NCI-H69 (cell line): ENCODE measurements at places on chromosomes 5 and 9.

- DNase-seq: no peak
Observed at GRCh38 chr5:2333291-2333690, 418.2 kb downstream of the IRX2 start.

DNA sequence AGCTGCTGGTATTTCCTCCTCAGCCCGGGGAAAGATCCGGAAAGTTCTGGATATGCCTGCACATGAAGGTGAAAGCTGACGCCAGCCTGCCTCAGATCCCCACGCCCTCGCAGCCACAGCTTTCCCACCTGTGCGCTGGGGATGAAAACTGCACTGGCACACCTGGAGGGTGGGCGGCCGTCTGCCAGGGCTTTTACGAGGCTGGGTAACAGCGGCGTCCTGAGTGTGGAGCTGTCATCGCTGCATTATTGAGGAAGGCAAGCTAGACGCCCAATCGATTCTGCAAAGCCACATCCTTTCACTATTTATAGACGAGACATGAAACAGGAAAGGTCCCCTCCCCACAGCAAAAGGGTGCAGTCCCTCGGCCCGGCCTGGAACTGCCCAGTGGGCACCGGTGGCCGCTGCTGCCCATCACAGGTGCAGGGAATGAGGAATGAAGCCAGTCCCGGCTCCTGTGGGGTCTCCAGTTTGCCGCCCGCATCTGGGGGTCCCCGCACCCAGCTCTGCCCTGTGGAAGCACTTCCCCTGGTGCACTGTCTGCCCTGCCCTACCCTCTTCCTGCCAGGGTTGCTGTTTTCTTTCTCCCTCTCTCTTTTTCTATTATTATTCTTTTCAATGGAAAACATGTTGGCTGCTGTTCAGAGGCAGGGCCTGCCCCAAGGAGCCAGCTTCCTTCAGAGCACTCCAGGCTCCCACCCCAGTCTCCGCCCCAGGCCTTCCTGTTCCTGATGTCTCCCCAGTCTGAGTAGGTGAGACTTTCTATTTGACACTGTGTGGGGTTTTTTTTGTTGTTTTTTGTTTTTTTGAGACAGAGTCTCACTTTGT lies 7.0 kb downstream of the NOTCH1 start:
- no peak for DNase-seq

GRCh38 chr5:94025788-94026473 lies 284.5 kb upstream of the POU5F2 start:
- peak; percentile 68 for DNase-seq

- DNase-seq: no peak
Observed at GRCh38 chr9:9186086-9186485, 1386.5 kb upstream of the DMAC1 start.

DNA sequence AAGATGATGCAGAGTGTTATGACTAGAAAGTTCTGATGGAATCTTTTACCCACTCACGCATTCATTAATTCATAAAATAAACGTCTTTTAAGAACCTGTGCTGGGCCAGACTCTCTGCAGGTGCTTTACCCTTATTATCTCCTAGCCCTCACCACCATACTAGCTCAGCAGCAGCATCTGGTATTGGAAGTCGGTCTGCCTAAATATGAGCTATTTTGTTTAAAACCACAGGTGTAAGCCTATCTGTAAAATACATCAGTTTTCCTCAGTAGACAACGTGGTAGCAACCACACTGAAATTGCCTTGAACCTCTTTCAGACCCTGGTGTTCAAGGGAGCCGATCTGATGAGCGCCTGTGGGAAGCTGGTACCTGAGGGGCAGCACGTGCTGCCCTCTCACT lies 69.4 kb downstream of the PPIC start:
- DNase-seq: no peak

GRCh38 chr9:90906316-90907055 lies 104.9 kb downstream of the SYK start:
- DNase-seq: peak; percentile 16

DNA sequence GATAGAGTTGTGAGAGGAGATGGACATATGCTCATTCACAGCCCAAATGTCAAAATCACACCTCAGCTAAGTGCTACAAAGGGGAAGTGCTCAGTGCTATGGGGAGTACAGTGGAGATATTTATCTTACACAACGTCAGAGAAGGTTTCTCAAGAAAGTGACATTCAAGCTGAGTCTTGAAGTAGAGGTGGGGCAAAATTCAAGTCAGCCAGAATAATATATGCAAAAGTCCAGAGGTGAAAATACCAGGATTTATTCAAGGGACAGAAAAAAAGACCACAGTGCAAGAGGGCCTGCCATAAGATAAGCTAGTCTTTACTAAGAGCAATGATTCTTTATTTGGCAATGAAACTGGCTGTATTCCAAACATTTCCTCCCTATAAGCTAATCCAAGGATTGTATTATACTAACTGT lies 327.8 kb upstream of the PIK3R1 start:
- DNase-seq: no peak

DNA sequence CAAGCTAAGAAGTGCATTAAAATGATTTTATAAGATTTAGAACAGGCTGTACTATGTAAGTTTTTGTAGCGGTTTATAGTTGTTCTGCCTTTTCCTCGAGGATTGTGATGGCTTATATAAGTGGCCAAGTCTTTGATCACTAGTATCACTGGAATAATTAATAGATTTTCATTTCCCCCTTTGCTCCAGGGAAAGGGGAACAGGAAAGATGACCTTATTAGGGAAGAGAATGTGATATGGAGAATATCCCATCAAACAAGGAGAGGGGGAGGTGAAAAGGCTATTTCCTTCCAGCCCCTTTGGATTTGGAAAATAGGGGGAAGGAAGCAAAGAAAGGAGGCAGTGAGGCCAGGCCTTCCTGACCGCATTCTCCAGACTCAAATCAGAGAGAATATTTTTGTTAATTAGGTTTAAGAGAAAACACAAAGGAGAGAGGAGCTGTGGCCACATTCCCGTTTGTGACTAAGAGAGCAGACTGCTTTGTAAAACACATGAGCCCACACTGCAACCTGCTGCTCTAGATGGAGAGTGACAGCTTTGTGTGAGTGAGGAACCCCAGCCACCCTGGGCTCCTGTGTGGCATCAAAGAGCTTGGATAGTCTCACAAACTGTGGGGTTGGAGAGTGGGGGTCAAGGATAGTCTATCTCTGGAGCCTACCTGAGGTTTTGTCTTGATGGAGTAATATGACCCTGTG lies 359.5 kb downstream of the DTWD2 start:
- DNase-seq: peak; percentile 19

GRCh38 chr5:149760854-149761187 lies 30.7 kb downstream of the PPARGC1B start:
- DNase-seq: peak; percentile 88

GRCh38 chr5:134127376-134127861 lies 12.9 kb downstream of the TCF7 start:
- no peak for DNase-seq

GRCh38 chr9:114994768-114995167 lies 64.4 kb upstream of the TNFSF8 start:
- no peak for DNase-seq

DNA sequence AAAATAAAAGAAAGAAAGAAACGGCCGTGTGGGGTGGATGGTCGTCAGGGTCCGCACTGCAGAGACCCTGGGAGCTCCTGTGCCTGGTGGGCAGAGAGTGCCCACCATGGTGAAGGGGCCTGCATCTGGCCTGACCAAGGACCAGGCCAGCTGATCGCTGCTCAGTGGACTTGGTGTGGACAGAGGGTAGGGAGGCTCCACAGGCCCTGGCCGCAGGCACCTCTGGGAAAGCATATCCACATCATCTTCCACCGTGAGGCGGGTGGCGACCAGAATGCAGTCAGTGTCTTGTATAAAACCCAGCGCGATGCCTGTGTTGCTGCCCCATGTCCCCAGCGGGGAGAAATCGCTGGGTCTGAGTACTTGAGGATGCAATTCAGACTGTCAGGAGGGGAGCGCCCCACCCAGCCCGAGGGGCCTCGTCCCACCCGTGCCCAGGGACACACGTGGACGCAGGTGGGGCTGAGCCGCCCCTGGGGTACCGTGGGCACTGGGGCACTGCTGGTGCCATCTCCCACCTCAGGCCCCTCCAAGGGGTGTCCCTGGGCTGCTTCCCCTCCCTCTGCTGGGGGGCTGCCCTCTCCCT lies 27.8 kb upstream of the SLC6A19 start:
- DNase-seq: no peak

DNA sequence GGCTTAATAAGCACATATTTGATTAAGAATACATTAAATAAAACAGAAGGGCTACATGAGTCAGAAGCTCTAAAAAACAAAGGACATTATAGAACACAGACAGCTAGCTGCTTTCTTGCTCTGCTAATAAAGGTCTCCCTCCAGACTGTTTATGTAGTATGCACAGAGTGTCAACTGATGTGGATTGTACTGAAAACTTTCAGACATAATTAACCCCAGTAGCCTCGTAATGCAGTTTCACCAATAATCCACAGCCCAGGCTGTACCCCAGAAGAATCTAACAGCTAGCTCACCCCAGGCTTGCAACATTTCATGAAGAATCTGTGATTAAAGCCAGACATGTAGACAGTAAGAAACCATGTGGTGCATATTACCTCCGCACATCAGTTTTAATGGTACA lies 30.8 kb downstream of the FGF10 start:
- no peak for DNase-seq

DNA sequence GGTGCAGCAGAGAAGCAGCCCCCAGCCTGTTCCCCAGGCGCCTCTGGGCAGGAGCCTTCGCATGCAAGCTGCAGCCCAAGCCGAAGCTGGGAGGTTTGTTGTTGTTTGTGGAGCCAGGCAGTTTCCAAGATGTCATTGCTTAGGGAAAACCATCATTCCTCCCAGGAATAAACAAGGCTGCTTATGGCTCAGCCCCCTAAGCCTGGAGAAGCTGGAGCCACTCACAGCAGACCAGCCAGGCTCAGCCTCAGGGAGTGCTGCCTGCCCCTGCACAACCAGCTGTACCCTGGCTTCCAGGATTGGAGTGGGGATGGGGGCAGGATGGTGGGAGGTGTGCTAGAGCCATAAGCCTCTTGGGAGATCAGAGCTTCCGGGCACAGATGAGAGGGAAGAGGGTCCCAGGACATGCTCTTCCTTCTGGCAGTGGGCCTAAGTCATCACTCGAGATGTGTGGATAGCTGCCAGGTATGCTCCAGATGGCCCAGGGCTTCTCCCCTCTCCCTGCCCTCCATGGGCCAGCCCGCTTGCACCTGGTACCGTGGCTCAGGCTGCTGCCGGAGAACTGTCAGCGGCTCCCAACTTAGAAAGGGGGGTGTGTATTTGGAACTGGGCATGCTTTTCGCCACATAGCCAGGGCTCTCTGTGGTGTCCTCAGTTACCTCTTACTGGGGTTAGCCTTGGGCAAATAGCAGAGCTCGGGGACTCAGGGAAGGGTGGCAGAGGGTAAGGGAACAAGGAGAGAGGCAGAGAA lies 105.2 kb downstream of the RGS3 start:
- DNase-seq: peak; percentile 89

DNA sequence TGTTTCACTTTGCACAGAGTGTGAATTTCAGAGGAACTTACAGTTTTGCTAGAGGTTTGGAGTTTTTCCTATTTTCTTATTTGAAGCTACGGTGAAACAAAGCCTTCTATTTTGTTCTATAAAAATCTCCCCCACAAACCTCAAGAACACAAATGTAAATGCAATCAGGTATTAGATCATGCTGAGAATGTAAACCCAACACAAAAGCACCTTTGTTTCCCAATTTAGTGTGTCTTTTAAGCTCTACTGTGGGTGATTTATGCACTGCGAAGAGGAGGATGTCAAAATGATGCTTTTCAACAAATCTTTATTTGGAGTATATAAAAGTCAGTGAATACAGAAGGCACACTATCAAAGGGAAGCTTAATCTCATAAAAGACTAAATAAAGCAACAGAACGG lies 4.3 kb upstream of the DRD1 start:
- DNase-seq: peak; percentile 15

DNA sequence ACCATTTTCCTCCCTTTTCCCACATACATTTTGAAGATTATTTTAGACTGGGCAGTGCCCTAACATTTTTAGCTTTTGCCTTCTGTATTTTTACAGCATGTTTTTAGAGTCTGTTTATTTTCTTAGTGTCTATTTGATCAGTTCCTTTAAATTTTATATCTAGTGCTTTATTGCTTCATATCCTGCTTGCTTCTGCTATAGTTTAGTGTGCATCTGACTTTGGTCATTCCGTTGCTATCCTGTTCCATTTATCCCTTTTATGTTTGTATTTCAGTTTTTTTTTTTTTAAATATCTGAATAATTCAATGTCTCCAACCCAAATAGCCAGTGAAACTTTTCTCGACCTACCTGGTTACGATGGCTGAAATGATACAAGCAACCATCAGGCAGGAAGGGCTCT lies 203.8 kb downstream of the ARHGAP26 start:
- no peak for DNase-seq
